Hematopoietic multipotent progenitor cell treated with erythropoietin and hydrocortisone succinate and interleukin-3 and kit ligand, for 17 days (in vitro differentiated cells): ENCODE measurements at places on chromosomes 6 and 20.

DNA sequence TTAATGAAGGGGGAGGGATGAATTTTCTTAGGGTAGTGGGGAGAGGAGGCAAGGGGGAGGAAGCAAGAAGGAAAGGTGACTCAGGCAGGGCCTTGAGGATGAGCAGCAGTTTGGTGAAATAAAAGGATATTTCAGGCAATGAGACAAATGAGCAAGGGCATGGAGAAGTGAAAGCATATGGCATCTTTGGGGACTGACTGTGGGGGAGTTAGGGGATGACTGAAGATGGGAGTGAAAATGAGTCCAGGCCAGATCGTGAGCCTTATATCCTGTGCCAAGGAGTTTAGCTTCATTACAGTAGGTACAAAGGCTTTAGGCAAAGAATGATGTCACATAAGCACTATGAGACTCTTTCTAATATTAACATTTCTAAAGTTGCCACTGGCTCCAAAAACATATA is 51.9 kb downstream of the ILRUN start:
- no peak for DNase-seq

DNA sequence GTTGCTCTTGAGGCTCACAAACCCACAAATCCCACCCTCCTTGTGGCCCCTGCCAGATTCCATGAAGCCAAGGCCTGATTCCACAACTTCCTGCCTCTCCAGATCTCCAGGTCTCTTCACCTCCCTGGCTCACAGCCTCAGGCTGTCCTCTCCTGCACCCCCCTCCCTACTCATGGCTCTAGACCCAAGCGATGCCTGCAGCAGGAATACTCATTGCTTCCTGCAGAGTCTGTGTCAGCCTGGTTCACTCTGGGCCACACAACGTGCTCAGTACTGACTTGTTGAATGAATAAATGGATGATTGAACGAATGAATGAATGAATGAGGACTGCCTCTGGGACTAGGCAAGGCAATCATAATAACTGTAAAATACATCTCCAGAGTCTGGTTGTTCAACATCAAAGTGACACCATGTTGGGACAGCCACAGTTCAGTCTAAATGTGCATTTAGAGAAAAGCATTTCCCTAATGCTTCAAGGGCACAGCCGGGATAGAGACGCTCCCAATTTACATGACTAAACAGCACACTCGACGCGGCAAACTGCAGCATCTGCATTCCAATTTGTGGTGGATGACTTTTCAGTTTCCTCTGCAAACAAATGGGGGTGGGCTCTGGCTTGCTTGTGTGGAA is 139.9 kb downstream of the GRM4 start:
- no peak for DNase-seq

DNA sequence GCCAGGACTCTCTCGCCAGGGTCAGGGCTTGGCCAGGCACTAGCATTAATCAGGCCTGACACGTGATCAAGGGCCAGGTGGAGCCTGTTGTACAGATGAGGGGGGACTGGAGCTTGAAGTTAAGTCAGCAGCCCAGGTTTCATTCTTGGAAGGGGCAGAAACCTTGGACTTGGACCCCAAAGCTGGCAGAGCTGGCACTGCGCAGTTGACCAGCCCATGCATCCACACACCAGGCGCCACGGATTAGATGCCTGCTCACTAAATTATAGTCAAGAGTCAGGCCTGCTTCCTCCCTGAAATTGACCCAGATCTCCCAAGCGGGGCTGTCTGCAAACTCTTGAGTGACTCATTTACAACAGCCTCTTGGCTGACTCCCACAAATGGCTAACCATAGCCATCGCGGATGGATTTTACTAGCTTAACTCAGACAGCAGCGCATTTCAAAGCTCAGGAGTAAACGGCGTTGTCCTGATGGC is 4.1 kb upstream of the TAF4 start:
- no peak for DNase-seq

- no peak for DNase-seq
Measured at GRCh38 chr6:53792016-53792415, 2.8 kb upstream of the LRRC1 start.

DNA sequence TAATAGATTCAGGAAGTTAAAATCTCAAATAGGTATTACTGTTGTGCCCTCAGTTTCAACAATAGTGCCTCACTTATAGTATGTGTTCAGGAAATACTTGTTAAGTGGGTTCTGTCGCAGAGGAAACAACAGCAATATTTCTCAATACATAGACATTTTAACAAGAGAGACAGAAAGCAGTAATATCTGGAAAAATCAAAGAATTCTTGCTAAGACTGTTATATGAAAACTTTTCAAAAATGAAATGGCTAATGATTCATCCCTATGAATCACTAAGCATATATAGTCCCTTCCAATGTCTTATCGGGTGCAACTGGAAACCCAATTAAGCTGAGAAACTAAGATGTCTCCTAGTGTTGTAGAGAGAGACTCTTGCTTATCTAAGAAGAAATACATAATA is 668.9 kb downstream of the TFAP2A start:
- DNase-seq, result no peak
